ENCODE measurements at places on chromosomes 5 and 9.

GRCh38 chr9:127293767-127294166 is 29.2 kb downstream of the GARNL3 start:
- no peak for DNase-seq

GRCh38 chr5:100664140-100664539 is 129.0 kb downstream of the FAM174A start:
- DNase-seq: no peak

DNA sequence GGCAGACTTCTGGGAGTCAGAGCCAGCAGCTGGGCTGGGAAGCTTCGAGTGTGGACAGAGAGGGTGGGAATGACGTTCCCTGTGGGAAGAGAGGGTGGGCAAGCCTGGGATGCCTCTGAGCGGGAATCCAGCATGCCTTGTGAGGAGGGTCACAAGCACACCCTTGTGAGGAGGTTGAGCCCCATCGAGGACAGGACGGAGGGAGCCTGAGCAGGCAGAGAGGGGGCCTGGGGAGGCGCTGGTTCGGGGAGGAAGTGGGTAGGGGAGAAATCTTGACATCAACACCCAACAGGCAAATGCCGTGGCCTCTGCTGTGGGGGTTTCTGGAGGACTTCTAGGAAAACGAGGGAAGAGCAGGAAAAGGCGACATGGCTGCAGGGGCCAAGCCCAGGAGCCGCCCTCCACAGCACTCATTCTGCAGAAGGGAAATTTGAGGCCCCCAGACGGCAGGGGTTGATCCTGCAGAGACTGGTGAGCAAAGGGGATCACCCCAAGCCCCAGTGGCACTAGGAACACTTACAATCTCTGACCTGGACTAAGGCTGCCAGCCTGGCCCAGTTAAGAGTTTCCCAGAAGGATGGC is 1.1 kb upstream of the IL13 start:
- no peak for DNase-seq

DNA sequence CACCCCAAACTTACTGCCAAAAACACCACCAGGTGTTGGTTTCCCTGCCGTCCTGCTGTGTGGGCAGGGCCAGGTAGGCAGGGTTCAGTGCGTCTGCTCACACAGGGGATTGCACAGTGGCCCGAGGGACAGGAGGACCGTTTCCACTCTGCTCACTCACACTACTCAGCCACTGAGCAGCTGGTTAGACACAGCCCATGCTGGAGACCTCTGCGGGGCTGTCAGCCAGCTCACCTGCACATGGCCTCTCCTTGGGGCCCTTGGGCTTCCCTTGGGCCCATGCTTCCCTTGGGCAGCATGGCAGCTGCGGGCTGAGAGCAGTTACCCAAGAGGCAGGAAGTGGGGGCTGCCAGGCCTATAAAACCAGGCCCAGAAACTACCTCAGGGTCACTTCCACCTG is 79.0 kb downstream of the SYK start:
- no peak for DNase-seq

DNA sequence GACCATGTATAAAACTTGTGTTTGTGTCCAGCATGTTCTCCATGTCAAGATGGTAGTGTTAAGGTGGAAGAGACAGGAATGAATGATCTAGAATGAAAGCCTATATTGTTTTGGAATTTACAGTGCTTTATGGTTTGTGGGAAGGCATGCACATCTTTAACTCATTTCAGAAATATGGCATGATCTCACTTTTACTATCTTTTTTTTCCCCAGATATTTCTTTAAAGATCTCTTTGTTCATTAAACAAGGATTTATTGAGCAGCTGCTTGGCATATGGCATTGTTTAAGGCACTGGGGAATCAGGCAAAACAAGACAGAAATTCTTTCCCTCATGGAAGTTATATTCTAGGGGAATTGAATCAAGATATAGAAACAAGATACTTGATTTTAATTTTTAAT is 51.7 kb downstream of the SLC12A2 start:
- no peak for DNase-seq

DNA sequence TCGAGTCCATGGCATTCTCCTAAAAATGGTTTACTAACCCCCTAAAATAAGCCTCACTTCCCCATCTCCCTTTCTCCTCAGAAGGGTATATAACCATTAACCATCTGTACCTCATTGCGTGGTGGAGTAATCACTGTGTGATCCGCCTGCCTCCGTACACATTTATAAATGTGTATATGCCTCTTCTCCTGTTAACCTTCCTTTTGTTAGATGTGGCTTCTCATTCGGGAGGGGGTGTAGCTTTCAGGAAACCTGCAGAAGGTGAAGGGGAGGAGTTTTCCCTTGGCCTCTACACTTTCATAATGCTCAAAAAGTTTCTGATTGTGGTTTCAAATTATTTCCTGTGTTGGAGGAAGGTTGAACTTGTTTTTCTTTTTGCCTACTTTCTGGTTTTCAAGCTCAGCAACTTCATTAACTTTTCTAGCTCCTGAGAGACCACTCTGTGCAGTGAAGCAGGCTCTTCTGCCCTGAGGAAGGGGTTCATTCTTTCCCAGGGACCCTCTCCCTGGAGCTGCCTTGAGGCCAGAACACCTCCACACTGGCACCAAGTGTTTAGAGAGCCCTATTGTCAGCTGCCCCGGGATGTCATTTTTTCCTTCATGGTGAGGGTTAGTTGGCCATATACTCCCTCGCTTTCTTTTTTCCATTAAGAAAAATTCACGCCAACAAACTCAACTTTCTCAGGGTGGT is 46.9 kb downstream of the RASGRF2 start:
- DNase-seq: no peak

DNA sequence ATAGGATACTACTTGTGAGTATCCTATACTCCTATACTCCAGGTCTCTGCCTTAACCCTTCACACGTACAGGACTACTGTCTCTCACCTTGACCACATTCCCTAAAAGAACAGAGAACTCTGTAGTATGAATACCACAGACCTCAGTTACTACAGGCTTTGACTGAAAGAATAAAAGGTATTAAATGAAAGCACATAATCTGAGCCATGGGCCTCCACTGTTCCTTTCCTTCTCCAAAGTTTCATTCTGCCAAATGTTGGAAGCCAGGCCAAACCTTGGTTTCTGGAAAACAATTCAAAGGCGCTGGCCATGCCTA is 191.5 kb downstream of the TSSK1B start:
- DNase-seq: no peak

DNA sequence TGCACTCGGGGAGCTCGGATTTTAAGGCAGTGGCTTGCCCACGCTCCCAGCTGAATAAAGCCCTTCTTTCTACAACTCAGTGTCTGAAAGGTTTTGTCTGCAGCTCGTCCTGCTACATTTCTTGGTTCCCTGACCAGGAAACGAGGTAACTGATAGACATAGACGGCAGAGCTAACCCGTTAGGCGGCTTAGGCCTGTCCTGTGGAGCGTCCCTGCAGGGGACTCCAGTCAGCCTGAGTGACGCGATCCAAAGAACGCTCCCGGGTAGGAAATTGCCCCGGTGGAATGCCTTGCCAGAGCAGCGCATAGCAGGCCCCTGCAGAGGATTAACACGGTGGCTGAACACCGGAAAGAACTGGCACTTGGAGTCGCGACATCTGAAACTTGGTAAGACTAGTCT is 1.8 kb upstream of the SELENOP start:
- no peak for DNase-seq

DNA sequence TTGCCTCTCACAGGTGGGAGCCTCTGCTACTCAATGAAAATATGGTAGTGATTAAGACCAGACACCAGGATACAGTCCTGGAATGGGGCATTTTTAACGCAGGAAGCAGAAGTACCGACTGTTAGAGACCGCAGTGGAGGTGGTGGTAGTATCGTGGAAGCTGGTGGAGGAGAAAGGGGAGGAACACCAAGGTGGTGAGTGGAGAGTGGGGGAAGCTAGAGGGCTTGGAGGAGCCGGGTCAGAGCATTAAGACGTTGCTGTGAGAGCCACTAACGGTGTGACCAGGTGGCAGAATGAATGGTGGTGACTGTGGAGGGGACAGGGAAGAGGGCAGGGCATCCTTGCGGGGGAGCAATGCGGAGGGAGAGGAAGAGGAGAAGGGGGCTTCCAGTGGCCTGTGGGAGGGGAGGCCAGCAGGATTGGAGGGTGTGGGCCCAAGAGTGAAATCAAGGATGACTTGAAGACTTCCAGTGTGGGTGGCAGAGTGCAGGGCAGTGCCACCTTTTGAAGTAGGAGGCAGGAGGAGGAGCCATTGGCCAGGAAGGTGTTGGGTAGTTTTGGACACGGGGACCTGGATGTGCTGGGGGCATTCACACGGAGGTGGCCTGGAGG is 1.6 kb upstream of the UBAC1 start:
- DNase-seq: no peak

- peak; percentile 29 for DNase-seq
Observed at GRCh38 chr9:112361601-112362000, 18.3 kb upstream of the HSDL2 start.

- DNase-seq: no peak
Observed at GRCh38 chr5:95358848-95359247, 32.3 kb upstream of the FAM81B start.

GRCh38 chr9:70111641-70112236 is 68.1 kb downstream of the MAMDC2 start:
- DNase-seq: peak; percentile 95

DNA sequence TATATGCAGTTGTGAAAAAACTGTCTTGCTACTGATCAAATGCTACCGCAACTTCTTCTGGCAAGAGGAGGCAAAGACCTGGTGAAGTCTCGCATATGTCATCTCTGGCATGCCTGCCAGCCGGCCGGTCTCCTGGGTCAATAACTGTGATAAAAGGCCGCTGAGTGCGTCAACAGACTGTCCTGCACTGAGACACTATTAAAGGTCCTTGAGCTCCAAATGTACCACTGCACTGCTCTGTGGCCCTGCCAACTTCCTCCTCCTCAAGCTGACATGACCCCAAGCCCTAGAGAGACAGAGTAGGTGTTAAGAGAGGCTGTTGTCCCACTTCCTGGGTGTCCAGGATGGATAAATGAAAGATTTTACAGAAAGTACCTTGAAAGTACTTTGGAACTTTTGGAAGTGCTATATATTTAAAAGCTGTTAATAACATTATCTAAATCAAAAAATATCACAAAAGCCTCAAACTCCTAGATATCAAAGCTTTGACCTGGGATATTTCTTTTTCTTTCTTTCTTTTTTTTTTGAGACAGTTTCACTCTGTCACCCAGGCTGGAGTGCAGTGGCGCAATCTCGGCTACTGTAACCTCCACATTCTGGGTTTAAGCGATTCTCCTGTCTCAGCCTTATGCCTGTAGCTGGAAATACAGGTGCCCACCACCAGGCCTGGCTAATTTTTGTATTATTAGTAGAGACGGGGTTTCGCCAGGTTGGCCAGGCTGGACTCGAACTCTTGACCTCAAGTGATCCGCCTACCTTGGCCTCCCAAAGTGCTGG is 31.5 kb downstream of the RAPGEF1 start:
- DNase-seq: no peak

GRCh38 chr5:95533761-95534160 is 21.0 kb downstream of the SKIC3 start:
- DNase-seq: no peak

GRCh38 chr5:124596595-124597421 is 149.6 kb downstream of the ZNF608 start:
- peak; percentile 85 for DNase-seq

DNA sequence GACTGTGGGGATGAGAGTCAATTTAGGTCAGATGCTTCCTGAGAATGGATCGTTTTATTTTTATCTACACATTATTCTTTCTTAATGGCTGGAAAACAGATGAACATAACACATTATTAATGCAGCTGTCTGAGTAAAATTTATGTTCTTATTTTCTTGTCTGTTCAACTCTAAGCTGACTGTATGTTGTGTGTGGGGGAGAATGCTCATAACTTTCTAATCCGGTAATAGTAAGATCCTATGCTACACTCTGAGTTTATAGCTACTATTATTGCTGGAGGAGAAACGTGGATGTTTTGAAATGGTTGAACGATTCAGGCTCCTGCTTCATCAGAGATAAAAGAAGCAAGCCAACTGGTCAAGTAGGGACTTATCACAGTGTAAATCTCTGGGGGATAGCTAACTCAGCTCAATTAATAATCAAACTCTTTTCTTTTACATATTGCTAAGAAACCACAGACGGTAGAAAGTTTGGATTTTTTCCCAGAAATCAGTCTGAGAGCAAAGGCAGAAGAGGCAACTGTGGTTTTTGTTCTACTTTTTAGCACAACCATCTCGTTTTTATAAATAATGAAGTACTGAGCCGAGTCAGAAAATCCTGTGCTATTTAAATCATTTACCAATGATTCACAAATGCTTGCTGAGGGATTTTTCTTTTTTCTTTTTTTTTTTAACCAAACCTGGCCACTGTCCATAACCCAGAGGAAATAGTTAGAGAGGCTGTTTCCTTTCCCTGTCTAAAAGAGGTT is 265.0 kb upstream of the FAM174A start:
- no peak for DNase-seq

DNA sequence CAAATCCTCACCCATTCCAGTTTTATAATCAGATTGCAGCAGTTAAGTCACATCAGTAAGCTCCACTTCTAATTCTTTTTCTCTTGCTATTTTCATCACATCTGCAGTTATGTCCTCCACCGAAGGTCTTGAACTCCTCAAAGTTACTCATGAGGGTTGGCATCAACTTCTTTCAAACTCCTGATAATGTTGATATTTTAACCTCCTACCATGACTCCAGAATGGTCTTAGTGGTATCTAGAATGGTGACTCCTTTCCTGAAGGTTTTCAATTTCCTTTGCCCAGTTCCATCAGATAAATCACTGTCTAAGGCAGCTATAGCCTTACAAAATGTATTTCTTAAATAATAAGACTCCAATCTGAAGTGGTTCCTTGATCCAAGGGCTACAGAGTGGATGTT is 53.8 kb upstream of the EDIL3 start:
- no peak for DNase-seq

- no peak for DNase-seq
Observed at GRCh38 chr5:117060099-117060498, 485.5 kb upstream of the SEMA6A start.

- DNase-seq: no peak
Observed at GRCh38 chr9:93427655-93428379, 23.7 kb upstream of the FAM120A start.

Measured in mammary epithelial cell (primary cell).